Fibroblast of mammary gland (primary cell): ENCODE measurements at places on chromosomes 12 and 14.
A peak's percentile ranks its signal among the peaks of the same experiment; 100 is the strongest.

DNA sequence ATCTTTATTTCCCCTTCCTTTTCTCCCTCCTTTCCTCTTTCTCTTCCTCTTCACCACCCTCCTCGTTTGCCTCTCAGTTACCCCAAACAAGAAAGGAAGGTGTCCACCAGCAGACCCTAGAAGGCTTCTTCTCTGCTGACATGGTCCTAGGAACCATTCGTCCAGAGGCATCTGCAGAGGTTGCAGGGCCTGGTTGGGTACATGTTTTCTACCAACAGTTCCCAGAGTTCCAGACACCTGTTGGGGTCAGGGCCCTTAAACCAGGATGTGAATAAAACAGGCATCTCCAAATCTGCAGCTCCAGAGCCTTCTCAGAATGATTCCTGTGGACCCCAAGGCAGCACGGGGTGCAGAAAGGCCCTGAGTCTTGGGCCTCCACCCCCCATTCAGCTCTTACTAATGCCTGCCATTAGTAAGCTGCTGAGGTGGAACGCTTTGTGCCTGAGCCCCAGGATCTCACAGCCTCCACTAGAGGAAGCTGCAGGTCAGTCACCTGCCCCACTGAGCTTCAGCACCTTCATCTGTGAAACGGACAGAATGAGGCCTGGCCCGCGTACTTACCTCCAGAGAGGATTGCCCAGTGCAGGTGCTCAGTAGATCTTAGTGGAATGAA, 130.4 kb downstream of the DICER1 start:
- DNase-seq = no peak

DNA sequence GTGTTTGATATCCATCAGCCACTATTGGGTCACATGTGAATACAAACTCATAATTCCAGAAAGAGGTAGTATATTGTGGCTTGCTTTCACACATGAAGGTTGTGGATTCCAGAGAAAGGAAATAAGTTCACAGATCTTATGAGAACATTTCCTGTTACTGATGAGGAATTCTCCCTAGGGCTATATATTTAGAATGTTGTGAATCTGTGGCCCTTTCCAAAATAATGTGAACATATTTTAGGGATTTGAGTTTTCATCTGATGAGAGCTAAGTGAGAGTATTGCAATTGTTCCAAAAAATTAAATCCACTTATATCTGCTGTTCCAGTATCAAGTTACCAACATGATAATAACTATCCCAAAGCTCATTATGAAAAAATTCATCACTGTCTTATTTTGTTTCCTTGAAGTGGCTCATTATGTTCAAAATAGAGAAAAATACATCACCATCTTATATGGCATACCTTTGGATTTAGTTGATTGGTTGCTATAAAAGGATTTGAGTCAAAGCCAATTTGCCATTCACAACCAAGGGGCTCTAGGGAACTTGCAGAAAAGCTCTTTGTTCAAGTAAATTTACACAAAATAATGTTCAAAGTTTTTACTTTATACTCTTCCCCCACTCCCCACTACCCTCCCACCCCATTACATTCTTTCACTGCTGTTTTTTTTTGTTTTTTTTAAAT, 76.3 kb downstream of the MYRFL start:
- no peak for DNase-seq

GRCh38 chr12:68001486-68002466, 12.5 kb downstream of the IFNG-AS1 start:
- peak; percentile 40 for DNase-seq

- DNase-seq = peak; percentile 6
Observed at GRCh38 chr12:54650409-54650808, 2.2 kb upstream of the DCD start.

- no peak for DNase-seq
Observed at GRCh38 chr14:68247274-68247673, 427.7 kb downstream of the RAD51B start.

GRCh38 chr12:40110586-40110985, 4.7 kb upstream of the SLC2A13 start:
- DNase-seq = peak; percentile 17

DNA sequence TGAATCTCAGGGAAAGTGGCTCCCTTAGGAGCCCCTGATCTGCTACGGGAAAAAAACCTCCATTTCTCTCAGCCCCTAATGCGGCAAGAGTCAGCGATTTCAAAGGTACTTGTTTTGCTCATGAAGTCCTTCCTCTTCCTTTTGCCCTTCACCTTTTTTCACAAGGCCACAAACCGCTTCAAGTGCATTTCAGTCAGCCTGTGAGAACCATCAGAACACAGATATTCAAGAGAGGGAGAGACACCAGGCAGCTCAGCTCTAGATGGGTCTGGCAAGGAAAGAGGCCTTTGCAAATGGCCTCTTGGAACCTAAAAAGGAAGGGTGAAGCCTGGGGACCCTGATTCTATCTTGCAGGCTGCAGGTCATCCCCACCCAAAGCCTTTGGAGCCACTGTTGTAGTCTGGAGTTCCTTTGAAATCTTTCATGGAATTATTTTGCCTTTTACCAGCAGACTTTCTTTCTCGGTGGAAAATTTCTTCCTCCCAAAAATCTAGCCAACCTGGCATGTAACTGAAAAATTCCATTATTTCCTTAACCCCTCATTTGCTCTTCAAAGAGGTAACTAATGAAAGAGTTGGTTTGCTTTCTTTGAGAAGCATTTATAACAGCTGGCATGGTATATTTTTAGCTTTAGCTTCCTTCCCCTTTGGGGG, 145.0 kb downstream of the SAMD4A start:
- DNase-seq = no peak

DNA sequence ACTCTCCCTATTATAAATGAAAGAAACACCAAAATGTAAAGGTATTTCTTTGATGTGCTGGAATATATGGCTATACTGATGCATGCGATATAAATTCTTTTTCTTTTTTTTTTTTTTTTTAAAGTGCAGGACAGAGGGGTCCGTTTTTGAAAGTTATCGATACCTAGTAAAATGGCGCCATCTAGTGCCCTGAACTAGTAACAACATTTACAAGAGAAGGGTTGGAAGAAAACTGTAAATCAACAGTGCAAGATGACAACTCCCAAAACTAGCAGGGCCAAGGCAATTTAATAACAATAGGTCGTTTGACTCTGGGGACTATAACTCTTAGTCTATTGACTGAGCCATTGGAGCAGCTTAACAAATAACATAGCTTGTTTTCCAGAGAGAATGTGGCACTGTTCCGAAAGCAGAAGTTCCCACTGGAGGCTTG, 137.7 kb downstream of the SPTSSA start:
- DNase-seq = peak; percentile 50

- DNase-seq = peak; percentile 77
Observed at GRCh38 chr14:80906946-80907345, 34.6 kb downstream of the CEP128 start.

DNA sequence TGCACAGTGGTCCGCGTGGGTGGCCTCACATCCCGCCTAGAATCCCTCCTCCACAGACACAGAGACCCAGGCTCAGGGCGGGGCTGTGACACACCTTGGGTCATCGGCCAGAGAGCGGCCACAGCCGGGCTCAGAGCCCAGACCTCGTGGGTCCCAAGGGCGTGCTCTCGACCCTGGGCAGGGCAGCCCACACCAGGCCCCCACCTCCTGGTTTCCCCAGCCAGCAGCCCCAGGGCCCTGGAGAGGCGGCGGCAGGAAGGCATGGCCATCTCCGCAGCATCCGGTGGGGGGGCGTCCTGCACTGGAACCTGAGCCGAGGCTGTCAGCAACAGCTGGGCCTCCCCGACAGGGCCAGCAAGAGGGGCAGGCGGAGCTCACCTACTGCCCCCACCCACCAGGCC, 15.2 kb downstream of the JAG2 start:
- DNase-seq = no peak

DNA sequence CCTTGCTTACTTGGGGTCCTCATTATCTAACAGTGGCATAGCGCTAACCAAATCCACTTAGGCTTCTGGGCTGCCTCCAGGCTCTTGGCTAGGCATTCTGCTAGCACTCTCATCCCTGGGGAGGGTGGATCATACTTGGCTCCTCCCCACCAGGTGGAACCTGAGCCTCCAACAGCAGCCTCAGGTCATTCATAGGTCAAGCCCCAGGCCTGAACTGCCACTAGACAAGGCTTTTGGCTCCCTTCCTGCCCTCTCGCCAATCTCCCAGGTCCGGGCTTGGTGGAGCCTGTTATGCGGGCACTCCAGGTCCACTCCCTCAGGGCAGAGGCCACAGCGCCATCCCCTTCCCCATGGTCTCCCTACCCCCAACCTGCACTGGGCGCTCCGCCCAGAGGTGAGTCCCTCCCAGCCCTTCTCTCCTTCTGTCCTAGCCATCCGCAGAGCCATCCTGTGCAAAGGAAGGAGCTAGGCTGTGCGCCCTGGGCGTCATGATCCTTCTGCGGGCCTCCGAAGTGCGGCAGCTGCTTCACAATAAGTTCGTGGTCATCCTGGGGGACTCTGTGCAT, 154.9 kb upstream of the AMIGO2 start:
- DNase-seq = no peak

GRCh38 chr12:47832263-47832933, 12.7 kb upstream of the HDAC7 start:
- no peak for DNase-seq

DNA sequence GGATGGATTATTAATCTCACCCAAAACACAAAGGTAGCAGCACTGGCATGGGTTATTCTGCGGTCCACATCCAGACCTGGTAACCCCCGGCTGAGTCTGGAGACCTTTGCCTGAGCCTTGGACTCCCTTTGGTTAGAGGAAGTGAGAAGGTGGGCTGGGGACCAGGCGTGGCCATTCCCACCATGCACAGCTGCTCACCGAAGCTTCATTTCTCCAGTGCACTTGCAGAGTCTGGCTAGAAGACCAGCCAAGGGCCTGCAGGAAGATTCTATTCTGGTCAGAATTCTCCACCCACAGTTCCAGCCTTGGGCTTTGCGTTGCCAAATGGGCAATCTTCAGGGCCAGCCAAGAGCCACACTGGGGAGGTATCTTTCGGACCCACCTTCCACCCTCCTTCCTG, 73.0 kb downstream of the LGMN start:
- DNase-seq = no peak

- peak; percentile 97 for DNase-seq
Observed at GRCh38 chr12:64099397-64099796, 122.7 kb downstream of the KICS2 start.

DNA sequence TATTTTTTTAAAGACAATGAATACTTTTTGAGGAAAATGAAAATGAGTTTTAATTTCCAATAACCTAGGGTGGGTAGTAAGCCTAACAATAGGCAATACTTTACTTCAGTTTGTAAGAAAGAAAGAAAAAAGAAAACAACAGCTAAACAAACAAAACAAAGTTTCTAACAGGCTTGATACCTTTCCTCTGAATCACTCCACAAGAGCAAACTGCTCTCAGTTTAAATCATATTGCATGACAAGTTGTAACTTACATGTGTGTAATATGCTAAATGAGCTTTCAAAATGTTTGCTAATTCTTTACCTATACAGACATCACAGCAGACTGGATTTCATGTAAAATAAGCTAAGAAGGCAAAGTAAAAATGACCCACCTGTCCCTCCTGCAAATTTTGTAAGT, 6.7 kb upstream of the LMO3 start:
- DNase-seq = peak; percentile 35

DNA sequence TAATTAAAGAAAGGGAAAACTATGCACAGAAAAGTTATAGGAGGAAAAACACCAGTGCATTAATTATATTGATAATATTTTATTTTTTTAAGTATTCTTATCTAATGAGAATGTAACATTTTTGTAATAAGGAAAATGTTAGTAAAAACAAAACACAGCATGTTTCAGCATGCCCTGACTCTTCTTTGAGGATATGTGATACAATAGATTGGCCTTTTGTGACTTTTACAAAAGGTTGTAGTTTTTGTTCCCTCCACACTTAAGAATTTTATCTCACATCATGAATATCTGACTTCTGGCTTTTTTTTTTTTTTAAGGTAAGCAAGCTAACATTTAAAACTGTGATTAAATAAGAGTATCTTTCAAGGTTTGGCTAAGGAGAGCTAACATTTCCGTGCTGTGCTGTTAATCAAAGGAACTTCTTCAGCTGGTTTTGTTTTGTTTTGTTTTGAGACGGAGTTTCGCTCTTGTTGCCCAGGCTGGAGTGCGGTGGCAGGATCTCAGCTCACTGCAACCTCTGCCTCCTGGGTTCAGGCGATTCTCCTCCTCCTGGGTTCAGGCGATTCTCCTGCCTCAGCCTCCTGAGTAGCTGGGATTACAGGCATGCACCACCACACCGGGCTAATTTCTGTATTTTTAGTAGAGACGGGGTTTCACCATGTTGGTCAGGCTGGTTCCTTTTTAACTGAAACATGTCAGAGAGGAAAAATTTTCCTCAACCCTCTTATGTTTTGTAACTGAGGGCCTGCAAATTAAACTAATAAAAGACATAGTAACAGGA, 30.8 kb upstream of the RESF1 start:
- DNase-seq = no peak

DNA sequence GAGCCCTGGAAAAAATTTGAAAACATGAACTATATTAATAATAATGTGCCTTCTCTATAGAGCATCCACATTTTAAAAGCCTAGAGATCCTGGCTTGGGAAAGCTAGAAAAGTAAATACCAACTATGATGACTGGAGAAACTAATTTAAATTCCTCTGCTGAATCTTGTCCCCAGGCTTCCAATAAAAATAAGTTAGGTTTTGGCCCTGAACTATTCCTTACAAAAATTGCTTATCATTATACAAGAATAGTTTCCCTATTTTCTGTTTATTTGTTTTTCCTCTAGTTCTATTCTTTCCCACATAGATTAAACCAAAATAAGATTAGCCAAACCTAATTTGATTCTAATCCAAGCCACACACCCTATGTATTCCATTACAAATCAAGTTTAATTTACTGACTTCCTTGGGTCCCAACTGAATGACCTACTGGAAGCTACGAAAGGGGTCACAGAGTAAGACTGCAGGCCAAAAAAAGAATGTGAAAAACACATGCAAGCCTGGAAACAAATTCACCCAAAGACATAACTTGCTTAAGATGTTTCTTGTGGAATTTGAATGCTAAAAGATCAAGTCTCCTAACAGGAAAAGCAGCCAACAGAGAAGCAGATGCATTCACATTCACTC, 133.0 kb downstream of the PAWR start:
- no peak for DNase-seq

- no peak for DNase-seq
Observed at GRCh38 chr12:40405419-40405818, 180.6 kb downstream of the LRRK2 start.
